Cerebellum (tissue), 4 donors: ENCODE measurements at places on chromosomes 3 and 15.

GRCh38 chr3:64311424-64312061 is 86.3 kb upstream of the PRICKLE2 start:
- DNase-seq, result no peak

- no peak for DNase-seq
Measured at GRCh38 chr3:48587686-48588085, 7.4 kb downstream of the COL7A1 start.

GRCh38 chr3:99330281-99330680 is 308.1 kb upstream of the COL8A1 start:
- DNase-seq, result no peak

- no peak for DNase-seq
Measured at GRCh38 chr3:195063581-195064193, 207.3 kb downstream of the XXYLT1 start.

DNA sequence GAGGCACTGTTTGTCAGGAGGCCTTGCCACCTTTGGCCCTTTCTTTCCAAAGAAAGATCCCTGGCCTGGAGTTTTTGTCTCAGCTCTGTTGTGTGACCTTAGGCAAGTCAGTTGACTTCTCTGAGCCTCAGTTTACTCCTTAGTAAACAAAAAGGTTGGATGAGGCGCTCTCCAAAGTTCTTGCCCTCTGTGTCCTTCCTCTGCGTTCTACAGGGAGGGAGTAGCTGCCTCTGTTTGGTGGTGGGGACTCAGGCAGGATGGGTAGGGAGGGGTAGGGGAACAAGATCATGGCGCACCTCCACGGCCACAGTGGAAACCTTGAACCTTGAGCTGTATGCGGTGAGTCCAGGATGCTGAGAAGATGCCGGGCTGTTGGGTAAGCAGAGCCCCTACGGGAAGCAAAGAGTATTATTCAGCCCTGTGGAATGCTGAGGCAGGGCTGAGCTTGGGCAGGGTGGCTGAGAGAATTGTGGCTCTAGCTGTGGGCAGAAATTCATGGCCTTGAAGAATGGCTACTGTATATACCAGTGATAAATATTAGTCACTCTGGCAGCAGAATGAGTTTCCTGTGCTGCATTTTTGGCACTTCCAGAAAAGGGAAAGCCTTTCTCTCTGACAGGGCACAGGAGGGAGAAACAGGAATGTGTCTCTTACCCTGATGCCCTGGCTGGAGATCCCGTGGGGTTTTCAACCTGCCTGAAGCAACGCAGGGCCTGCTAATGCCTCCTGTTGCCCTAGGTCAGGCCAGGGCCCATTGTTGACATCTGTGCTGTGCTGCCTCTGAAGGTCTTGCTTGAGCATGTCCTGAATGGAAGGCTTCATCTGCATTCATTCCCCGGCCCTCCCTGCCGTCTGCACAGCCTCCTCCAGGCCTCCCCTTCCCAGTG is 39.9 kb downstream of the SMAD3 start:
- no peak for DNase-seq

GRCh38 chr15:52566889-52567288 is 1.9 kb downstream of the ARPP19 start:
- DNase-seq, result no peak

DNA sequence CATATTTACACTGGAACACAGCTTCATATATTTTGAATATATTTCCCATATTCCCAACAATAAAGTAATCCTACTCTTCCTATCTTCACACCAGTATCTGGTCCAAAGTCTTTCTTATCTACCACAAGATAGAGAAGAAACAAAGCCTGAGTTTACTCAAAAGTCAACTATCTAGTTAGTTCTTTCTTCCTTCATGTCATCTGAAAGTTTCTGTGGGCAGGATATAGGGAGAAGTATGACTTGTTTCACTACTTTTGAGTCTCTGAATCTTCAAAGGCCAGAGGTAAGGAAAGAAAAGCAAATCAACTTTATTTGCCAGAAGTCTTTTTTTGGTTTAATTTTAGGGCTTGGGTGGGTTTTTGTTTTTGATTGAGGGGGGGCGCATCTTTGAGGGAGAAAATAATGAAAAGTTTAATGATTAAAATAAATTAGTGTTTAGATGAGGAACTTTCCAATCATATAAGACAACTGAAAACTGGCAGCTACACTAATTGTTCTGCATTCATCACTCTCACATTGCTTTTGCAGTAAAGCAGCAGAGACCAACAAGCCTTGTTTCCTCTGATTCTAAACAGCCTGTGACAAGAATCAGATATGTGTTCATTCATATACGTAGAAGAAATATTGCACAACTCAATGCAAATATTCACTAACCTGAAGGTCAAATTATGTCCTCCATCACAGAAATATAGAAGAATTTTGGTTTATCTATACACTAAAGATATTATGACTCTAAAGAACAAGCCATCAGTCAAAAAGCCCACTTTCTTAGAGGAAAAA is 421.4 kb downstream of the SHQ1 start:
- no peak for DNase-seq

DNA sequence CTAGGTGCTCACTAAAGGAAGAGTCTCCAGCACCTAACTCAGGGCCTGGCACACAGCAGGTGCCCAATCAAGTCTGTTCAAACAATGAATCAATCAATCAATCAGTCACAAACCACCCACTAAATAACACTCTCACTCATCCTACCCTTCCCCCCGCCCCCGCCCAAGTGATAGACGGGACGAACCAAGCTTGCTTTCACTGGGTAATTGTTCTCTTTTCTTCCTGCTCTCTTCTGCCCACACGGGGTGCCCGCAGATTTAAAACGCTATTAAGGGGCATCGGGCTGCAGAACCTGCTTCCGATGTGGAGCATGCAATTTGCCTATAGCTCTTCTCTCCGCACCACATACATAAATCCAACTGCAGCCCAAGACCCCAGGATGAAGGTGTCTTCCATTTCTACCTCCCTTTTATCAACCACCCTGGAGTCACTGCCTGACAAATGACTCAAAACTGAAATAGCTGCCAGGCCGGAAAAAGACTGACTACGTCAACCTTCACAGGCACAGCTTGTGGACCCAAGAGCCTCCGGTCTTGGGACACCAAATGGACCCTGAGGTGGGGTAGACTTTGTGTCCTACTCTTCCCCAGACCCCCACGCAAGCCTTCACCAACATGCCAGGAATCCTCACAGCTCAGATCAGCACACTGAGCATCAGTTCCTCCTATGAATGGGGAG is 1.7 kb downstream of the KLHL25 start:
- no peak for DNase-seq

GRCh38 chr15:77126529-77127326 is 55.8 kb upstream of the TSPAN3 start:
- no peak for DNase-seq

- DNase-seq, result no peak
Measured at GRCh38 chr3:150765949-150766720, 3.2 kb upstream of the SIAH2 start.

GRCh38 chr15:83813682-83814081 is 159.8 kb downstream of the ADAMTSL3 start:
- DNase-seq, result no peak

DNA sequence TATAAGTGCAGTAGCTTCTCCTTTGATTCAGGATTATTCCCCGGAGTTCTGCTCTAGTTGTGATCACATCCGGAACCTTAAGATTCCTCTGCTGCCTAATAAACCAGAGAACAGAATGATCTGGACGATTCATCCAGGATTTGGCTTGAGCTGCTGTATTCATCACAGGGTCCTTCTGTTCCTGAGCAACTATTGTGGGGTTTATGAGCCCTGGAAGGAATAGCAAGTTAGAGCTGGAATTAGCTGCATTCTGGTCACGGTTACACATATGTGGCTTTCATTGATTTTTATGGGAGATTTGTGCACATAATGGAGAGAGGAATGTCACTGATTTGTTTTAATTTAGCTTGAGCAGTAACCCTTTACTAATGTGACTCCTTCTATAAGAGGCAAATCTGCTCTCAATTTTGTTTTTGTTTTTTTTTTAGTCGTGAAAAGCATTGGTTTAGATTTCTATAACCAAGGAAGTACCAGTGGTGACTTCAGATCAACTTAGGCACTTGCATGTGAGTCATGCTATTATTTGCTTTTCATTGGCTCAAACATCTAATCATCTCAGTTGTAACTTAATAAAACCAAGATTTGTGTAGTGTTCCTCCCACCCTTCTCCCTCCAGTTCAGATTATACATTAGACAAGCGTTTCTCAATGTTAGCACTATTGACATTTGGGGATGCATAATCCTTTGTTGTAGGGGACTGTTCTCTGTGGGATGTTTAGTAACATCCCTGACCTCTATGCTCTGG is 148.5 kb downstream of the OTOL1 start:
- DNase-seq, result no peak

- no peak for DNase-seq
Measured at GRCh38 chr3:111723293-111724215, 128.4 kb upstream of the ZBED2 start.

DNA sequence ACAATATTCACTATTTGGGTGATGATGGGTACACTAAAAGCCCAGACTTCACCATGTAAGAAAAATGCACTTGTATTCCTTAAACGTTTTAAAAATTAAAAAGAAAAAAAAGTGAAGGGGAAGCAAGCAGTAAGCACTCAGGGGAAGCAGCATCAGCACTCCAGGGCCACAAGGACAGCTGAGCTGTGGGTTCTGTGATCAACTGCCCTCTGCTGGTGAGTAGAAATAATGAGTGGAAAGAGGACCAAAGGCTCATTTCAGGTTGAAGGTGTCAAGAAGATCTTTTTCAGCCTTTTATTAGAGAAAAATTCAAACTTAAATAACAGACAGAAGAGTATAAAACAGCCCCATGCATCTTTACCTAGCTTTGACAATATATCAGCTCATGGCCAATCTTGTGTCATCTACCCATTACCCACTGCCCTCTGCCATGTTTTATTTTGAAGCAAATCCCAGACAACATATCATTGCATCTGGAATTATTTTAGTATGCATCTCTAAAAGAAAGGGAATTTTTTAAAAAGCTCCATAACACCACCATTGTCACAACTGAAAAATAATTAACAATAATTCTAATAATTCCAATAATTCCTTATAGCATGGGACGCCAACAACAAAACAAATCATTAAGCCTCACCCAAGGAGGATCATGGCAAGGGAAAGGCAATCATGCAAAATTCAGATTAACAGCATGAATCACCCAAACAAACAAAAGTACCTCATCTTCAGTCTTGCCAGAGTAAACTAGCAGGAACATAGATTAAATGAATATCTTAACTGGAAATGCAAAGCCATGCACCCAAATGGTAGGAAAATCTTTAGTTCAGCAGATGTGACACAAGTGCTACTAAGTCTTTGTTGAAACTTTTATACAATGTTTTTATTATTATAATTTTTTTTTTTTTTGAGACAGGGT is 42.5 kb downstream of the TAMM41 start:
- peak; percentile 67 for DNase-seq

- DNase-seq, result no peak
Measured at GRCh38 chr15:47460795-47461573, 256.3 kb upstream of the SEMA6D start.

DNA sequence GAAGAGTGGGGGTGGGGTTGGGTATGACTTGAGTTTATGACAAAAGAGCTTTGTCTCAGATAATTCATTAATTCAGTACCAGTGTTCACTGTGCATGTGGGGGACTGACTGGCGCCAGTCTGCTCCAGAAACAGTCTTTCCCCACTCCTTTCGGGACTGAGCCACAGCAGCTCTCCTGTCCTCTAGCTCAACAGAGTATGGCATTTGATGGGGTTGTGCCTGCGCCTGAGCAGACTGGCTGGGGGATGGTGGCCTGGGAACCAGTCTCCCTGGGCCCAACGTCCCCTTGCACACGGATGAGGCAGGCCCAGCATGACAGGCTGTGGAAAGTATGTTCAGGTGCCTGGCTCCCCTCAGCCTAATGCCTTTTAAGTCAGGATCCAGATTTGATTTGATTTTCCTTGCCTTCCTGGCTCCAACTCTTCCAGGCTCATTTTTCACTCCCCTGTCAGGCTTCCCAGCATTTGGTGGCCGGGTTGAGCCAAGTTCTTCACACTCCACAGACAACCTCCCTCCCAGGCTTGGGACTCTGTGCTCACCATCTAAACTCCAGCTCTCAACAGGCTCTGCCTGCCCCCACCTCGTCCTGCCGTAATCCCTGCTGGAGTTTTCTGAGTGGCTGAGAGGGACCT is 105.0 kb downstream of the MYLK start:
- no peak for DNase-seq

DNA sequence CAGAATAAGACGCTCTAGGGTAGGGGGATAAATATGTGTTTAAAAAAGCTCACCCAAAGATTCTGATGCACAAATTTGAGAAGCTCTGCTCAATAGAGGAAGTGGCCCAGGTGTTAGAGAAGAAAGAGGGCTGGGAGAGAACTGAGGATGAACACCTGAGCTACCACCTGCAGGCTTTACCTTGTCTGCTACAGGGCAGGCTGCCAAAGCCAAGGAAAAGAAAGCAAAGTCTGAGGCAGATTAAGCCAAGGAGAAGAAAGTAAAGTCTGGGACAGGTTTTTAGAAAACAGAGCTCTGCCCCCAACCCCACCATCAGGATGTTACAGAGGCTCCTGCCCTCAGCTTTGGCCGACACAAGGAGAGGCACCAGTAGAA is 92.9 kb downstream of the THRB start:
- no peak for DNase-seq

GRCh38 chr15:77002436-77002835 is 7.5 kb downstream of the PSTPIP1 start:
- no peak for DNase-seq

- peak; percentile 84 for DNase-seq
Measured at GRCh38 chr15:91860498-91860897, 7.0 kb downstream of the SLCO3A1 start.

DNA sequence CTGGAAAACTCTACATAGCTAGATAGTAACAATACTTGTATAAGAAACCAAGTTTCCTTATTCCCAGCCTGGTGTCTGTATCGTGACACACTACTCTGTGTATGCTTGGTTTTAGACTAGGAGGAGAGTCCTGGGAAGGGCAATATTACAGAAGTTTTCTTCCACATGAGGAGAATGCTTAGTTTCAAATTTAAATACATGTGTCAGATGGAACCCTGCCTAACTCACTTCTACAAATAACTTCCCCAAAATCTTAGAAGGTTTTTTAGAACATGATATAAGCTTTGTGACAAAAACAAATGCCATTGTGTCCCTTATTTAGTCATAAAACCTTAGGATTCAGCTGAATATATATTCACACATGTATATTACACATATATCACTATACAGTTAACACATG is 7.2 kb upstream of the IL20RB start:
- DNase-seq, result no peak
